Left ventricle myocardium inferior (tissue), 1 donor: ENCODE measurements at places on chromosomes 16 and 17. TPM values are rescaled to one million over a fixed set of nuclear protein-coding genes. Genes with fewer than 3 reads are reported as not detected.

- H3K4me3 ChIP-seq = no peak overlapping the region
- peaks cover 22% of the 10 kb centered on the region for H3K4me1 ChIP-seq
- DNase-seq = no peak
- no peaks in the 10 kb centered on the region for H3K27me3 ChIP-seq
Observed at GRCh38 chr17:19939993-19940721, 37.5 kb downstream of the AKAP10 start.

- no peaks in the 10 kb centered on the region for H3K4me1 ChIP-seq
- no peaks in the 10 kb centered on the region for H3K27me3 ChIP-seq
- H3K27ac ChIP-seq = no peak overlapping the region
- no peaks in the 10 kb centered on the region for H3K36me3 ChIP-seq
Observed at GRCh38 chr17:12859520-12859919, 70.2 kb downstream of the ARHGAP44 start.

DNA sequence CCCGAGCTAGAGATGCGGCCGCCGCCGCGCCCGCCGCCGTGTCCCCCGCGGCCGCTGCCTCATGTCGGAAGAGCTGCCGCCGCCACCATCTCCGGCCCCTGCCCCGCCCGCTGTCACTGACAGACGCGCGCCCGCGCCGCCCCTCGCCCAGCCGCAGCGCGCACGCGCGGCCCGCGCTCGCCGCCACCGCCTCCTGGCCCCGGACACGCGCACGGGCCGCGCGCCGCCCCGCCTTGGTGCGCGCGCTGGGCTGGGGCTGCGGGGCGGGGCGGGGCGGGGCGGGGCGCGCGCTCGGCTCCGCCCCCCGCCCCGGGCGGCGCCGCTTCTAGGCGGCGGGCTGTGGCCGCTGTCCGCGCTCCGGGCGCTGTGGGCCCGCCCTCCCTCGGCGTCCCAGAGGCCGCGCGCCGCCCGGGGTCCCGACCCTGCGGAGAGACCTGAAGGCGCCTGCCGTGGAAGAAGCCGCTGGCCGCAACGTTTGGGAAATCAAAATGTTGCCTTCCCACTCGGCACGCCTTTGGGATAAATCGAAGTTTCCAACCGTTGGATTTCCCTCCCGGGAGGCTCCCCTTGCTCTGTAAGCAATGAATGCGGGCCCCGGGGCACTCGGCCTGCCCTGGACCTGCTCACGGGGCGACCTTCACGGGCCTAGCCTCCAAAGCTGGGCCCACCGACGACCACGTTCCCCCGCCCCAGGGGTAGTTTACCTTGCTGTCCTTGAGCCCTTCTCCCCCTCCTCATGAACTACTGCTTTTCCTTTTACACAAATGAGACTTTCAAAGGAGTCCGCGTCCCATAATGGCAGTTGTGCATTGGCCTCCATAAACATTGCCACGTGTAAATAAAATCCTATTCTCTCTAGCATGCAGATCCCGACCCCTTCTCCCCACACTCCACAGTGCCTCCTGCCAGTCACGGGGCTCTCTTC lies at the start of gene ADCY9:
Gene ADCY9, minus strand, starts transcription at position 118 of the 925 bp plus-strand sequence. CDS start 1,000 bp downstream, outside the sequence.
- no peaks in the 10 kb centered on the region for H3K36me3 ChIP-seq
- peaks cover 49% of the 10 kb centered on the region for H3K4me1 ChIP-seq
- peak; percentile 85 for DNase-seq
- H3K4me3 ChIP-seq = peak within 1 kb of the TSS; percentile 82

DNA sequence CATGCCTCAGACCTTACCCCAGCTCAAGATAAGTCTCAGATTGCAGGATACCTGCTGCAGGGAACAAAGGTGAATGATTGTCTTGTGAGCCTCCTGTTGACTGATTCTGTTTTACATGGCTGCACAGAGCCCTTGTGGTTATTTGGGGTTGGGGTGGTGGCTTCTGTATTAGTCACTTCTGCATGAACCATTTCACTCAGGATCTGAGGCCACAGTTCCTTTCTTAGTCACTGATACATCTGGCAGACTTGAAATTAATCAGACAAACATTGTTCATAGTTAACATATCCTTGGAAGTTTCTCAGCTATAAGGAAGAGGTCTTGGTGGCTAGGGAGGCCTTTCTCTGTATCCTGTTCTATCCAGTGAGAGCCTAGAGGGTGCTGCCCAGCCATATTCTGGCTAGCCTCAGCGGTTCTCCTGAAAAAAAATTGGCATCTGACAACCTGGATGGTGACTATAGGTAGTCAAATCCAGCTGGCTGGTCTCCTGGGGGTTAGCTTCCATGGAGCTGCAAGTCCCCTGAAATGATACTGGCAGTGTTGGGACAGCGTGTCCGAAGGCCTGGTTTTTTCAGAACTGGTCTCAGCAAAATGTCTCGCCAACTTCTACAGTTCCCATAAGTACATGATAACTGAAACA lies 8.4 kb upstream of the PLK1 start:
- peaks cover 7% of the 10 kb centered on the region for H3K4me1 ChIP-seq
- H3K27ac ChIP-seq = no peak overlapping the region
- DNase-seq = no peak
- no peak overlapping the region for H3K4me3 ChIP-seq
- no peaks in the 10 kb centered on the region for H3K27me3 ChIP-seq
- H3K36me3 ChIP-seq = peaks cover 70% of the 10 kb centered on the region

DNA sequence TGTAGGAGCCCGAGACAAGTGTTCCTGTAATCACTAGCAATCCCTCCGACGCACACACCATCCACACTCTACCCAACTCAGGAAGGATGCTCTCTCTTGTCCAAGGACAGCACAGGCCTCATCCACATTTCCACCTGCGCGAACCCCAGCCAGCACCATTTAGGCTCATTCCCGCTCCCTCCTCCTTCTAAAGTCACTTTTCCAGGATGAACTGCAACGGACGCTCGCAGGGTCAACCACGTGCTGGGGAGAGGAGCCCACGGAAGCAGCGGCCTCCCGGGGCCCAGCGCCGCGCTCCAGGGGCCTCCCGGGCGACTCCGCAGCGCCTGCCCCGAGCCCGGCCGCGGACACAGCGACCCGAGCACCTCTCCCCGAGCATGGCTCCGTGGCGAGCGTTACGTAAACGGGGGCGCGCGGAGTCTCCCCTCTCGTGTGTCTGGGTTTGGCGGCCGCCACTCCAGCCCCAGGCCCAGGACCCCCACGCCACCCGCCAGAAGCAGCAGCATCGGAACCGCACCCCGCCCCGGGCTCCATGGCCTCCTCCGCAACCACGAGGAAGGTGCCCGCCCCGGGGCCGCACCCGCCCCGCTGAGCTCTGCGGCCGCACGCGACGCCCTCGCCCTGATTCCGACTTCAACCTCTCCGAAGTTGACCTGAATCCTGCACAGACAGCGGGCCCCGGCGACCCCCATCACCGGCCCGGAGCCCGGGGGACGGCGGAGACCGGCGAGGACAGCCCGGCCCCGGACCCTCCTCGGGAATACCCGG lies 668 bp downstream of the USP36 start:
- peaks cover 26% of the 10 kb centered on the region for H3K36me3 ChIP-seq
- H3K27ac ChIP-seq = peak overlapping the region; percentile 98
- peak overlapping the region; percentile 97 for H3K4me3 ChIP-seq
- no peak for DNase-seq

The CBX4 gene
- 28.7 TPM for total RNA-seq

DNA sequence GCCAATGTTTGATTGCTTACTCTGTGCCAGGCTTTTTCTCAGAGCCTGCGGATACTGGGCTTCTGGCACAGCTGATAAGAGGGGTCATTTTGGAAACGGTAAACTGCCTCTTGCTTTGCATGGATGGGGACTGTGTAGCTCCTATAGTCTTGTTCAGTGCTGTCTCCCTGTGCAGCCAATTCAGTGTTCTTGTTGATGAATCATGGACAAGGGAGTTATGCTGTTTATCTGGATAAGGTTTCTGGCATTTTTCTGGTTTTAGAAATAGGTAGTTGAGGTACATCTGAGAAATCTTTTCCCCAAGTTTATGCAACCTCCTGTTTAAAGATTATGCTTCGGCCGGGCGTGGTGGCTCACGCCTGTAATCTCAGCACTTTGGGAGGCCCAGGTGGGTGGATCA lies 16.7 kb upstream of the TANGO6 start:
- peaks cover 26% of the 10 kb centered on the region for H3K27me3 ChIP-seq
- no peak for DNase-seq
- H3K36me3 ChIP-seq = no peaks in the 10 kb centered on the region
- H3K4me3 ChIP-seq = no peak overlapping the region

The ANKRD13B gene
- total RNA-seq = 5.9 TPM

DNA sequence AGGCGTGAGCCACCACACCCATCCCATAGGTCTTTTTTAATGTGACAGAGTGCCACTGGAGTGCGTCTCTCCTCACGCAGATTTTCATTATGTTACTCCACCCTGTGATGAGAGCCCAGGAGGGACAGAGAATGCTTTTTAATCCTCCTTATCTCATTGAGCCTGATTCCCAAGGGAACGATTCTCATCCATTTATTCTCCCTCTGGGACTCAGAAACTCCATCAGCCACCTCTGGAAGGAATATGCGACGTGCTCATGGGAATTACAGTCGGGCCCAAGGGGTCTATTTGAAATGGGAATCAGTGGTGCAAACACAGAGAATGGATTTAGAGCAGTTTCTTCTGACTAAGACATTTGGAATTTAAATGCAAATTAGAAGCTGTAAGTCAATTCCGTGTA lies 155.9 kb upstream of the HSBP1 start:
- no peak overlapping the region for H3K4me3 ChIP-seq
- no peak overlapping the region for H3K27ac ChIP-seq
- no peaks in the 10 kb centered on the region for H3K4me1 ChIP-seq
- DNase-seq = no peak

- H3K4me1 ChIP-seq = no peaks in the 10 kb centered on the region
- H3K4me3 ChIP-seq = no peak overlapping the region
- no peak for DNase-seq
- H3K27ac ChIP-seq = no peak overlapping the region
- H3K27me3 ChIP-seq = peaks cover 49% of the 10 kb centered on the region
Observed at GRCh38 chr17:73800893-73801292, 156.6 kb upstream of the SDK2 start.

- peaks cover 47% of the 10 kb centered on the region for H3K36me3 ChIP-seq
- peak; percentile 46 for DNase-seq
- no peak overlapping the region for H3K4me3 ChIP-seq
- H3K4me1 ChIP-seq = peaks cover 23% of the 10 kb centered on the region
- no peaks in the 10 kb centered on the region for H3K27me3 ChIP-seq
Observed at GRCh38 chr17:4004517-4005295, 40.5 kb upstream of the ATP2A3 start.

DNA sequence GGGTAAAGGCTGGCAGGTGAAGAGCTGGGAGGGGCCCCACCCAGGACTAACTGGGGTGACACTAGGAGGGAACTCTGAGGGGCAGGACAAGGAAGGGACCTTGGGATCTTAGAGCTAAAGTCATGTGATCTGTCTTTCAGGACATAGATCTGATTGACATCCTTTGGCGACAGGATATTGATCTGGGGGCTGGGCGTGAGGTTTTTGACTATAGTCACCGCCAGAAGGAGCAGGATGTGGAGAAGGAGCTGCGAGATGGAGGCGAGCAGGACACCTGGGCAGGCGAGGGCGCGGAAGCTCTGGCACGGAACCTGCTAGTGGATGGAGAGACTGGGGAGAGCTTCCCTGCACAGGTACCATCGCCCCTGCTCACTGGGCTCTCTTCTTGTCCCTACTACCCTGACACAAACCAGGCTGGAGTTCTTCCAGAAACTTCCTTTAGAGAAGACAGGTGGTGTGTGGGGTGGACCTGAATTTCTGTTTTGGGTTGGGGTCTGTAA lies 8.1 kb downstream of the NFE2L1 start:
- peaks cover 97% of the 10 kb centered on the region for H3K4me1 ChIP-seq
- H3K27me3 ChIP-seq = no peaks in the 10 kb centered on the region
- H3K27ac ChIP-seq = peak overlapping the region; percentile 97
- DNase-seq = no peak
- H3K36me3 ChIP-seq = peaks cover 66% of the 10 kb centered on the region
- H3K4me3 ChIP-seq = no peak overlapping the region

The PROCA1 gene
- total RNA-seq = 1.3 TPM

The GLIS2 gene
- total RNA-seq = 17.2 TPM

DNA sequence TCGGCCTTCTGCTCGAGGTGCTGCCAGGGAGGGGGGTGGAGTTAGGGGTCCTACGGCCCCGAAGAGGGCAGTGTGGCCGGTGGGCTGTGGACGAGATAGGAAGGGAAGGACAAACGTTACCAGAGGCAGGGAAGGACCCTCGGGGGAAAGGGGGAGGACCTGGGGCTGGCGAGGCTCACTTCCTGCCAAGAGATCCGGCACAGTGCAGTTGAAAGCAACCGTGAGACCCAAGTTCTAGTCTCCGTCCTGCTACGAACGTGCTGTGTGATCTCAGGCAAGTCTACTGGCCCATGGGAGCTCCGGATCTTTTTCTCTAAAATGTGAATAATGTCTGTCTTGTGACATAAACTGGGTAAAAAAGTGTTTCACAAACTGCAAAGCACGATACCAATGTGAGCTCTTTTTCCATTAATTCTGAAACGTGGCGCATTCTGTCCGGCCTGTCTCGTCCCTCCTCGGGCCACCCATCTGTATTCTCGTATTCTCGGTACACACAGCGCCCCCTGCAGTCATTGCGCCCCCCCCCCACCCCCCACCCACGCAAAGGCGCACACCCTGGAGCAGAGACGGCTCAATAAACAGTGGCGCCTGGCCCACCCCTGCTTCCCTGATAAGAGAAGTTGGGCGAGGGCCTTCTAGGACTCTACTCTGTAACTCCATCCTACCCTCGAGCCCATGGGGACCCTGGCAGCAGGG lies 8.8 kb downstream of the CYGB start:
- H3K4me1 ChIP-seq = peaks cover 87% of the 10 kb centered on the region
- H3K4me3 ChIP-seq = peak overlapping the region; percentile 54
- H3K36me3 ChIP-seq = no peaks in the 10 kb centered on the region
- H3K27me3 ChIP-seq = no peaks in the 10 kb centered on the region
- peak; percentile 78 for DNase-seq

The ZNF778 gene
- 8.7 TPM for total RNA-seq

The PTX4 gene
- total RNA-seq = not detected

GRCh38 chr16:74862743-74863244 lies 88.2 kb upstream of the FA2H start:
- H3K27me3 ChIP-seq = no peaks in the 10 kb centered on the region
- no peaks in the 10 kb centered on the region for H3K4me1 ChIP-seq
- H3K27ac ChIP-seq = no peak overlapping the region

DNA sequence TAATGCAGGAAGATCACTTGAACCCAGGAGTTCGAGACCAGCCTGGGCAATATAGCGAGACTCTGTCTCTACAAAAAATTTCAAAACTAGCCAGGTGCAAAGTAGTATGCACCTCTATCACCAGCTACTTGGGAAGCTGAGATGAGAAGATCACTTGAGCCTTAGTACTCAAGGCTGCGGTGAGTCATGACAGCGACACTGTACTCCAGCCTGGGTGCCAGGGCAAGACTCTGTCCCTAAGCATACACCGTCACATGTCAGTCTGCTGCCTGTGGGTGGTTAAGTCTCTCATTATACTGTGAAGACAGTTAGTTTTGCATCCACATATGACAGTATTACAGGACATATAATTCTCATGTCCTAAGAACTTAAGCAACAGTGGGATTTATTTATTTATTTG lies 21.8 kb downstream of the NMRAL1 start:
- no peaks in the 10 kb centered on the region for H3K27me3 ChIP-seq
- peaks cover 95% of the 10 kb centered on the region for H3K36me3 ChIP-seq
- no peak overlapping the region for H3K4me3 ChIP-seq
- no peaks in the 10 kb centered on the region for H3K4me1 ChIP-seq
- no peak for DNase-seq
- H3K27ac ChIP-seq = no peak overlapping the region

- DNase-seq = no peak
- peaks cover 12% of the 10 kb centered on the region for H3K4me1 ChIP-seq
- H3K27ac ChIP-seq = no peak overlapping the region
- no peaks in the 10 kb centered on the region for H3K36me3 ChIP-seq
- H3K27me3 ChIP-seq = no peaks in the 10 kb centered on the region
- no peak overlapping the region for H3K4me3 ChIP-seq
Observed at GRCh38 chr16:11342021-11342855, 3.0 kb upstream of the RMI2 start.

GRCh38 chr17:49587366-49588073 lies 11.8 kb downstream of the NXPH3 start:
- H3K27ac ChIP-seq = no peak overlapping the region
- H3K36me3 ChIP-seq = peaks cover 20% of the 10 kb centered on the region
- no peak for DNase-seq
- no peaks in the 10 kb centered on the region for H3K27me3 ChIP-seq
- H3K4me1 ChIP-seq = no peaks in the 10 kb centered on the region
